Stimulated activated CD8-positive, alpha-beta memory T cell treated with anti-CD3 and anti-CD28 coated beads, Interleukin-7, amount 100 ng/mL, for 1 hour (primary cell): ENCODE measurements at places on chromosomes 6 and 20.

DNA sequence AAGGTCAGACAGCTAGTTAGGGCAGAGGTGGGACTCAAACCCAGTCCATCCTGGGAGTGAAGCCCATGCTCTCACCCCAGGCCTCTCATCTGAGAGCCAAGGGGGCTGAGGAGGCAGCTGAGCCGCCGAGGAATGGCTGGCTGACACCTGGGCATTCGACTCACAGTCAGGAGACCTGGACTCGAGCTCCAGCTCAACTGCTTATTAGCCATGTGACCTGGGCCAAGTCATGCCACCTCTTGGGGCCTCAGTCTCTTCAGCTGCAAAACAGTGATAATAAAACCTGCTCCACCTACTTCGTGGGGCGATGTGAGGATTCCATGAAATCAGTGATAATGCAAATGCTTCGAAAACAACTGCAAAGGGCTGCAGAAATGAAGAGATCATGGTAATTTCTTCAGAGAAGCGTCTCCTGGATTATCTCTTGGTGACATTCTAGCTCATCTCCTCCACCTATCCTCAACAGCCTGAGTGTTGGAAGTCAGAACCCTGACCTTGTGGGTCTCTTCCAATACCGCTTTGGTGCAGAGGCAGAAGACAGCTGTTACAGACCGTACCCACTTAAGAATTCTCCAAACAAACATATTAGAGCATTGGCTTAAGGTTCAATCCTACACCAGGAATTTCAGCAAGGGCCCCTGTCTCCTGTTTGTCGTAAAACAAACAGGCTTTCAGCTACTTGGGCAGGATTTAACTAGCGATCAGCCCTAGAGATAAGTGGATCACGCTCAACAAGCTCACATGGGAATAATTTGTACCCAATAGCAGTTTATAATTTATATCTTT is 60.0 kb upstream of the PIM1 start:
- no peak for DNase-seq

DNA sequence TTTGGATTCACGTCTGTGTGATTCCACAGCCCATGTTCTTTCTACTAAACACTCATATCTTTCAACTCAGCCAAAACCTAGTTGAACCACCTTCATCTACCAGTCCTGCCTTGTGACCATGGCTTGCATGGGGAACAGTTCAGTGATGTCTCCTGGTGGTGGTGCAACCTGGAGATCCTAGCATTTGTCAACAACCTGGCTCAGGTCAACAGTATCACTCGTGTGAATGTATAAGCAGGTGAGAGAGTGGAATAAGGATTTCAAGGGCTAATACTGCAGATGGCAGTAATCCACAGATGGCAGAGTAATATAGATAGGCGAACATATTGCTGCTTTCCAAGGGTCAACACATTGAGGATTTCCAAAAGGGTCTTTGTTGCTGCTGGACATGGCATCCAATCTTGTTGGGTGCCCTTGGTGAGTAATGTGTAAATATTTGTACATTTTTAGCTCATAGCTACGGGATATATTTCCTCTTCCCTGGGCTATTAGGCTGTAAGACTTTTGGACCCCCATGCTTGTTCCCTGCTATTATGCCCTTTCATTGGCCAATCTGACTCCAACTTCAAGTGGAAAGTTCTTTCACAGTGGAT is 13.4 kb downstream of the PBOV1 start:
- no peak for DNase-seq

DNA sequence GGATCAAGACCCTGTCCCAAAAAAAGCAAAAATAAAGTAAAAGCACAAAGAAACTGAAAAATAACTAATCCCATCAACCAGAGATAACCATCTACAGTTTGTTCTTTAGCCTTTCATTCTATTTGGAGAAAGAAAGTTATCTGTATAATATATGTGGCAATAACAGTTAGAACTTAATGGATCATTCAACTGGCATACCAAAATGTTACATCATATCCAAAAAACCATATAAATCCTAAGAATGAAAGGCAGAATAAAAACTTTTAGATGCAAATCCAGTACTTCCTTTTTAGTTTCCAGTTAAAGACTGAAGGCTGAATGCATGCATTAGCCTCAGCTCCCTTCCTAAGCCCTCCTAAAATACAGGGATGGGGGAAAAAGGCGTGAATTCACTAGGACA is 25.2 kb downstream of the ILRUN start:
- no peak for DNase-seq

GRCh38 chr6:120875900-120876299 is 458.4 kb downstream of the TBC1D32 start:
- no peak for DNase-seq

- DNase-seq = no peak
These were observed 2.3 kb downstream of the TGM3 start for GRCh38 chr20:2298116-2298515.

- DNase-seq = no peak
These were observed 193.5 kb upstream of the SPTLC3 start for GRCh38 chr20:12815231-12815768.

GRCh38 chr20:63696628-63697356 is at the start of gene TNFRSF6B:
Gene TNFRSF6B (plus strand): TSS chr20:63696652. CDS start chr20:63696768, 116 bp downstream.
- no peak for DNase-seq

DNA sequence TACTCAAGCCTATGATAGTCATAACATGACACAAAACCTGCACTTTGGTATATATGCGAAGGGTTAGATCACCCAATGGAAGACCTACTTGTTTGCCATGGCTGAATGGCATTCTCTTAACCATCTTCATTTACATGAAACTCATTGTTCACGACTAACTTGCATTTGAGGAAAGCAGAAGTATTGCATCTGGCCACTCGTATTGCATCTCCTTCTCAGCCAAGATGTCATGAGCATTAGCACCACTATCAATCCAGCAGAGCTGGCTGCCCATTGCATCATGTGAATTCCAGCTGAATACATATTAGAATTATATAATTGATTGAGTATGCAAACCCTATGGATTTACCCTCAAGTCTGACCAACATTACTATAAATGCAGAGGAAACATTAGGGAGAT is 390.2 kb downstream of the LAMA2 start:
- DNase-seq = no peak
